ENCODE measurements at places on chromosomes 7 and 10.

GRCh38 chr7:80047856-80048459 is 86.7 kb upstream of the GNAI1 start:
- no peak for DNase-seq

DNA sequence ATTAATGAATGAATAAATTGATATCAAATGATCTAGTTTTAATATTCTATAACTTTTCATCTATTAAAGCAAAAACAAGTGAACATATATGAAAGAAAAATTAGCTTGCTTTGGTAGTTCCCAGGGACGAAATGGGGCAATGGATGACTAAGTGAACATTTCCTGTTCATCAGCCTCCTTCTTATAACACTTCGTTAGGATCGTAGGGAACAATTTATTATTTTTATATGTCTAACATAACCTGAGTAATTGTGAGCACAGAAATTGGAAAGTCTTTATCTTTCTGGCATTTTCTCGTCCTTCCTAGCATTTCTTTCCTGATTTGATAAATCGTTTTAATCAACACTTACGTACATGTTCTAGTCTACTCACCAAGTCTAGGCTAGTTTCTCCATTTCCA is 59.1 kb upstream of the PPP1R3C start:
- no peak for DNase-seq

DNA sequence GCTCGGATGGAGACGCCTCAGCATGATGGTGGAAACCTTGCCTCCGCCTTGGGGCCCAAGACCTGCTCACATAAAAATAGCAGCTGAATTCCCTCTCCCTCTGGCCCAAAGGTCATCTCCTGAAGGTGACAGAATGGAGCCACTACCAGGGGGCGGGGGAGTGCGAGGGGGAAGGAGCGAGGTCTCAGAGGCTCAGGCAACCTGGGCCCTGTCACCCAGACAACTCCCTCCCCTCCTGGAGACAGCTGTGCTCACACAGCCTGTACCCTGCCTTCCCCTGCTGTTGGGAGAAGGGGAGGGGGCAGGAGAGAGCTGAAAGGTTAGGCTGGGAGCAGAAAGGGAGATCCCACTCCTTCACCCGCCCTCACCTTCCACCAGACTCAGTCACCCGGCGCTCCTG is 173.0 kb upstream of the RHEB start:
- DNase-seq: no peak

- no peak for DNase-seq
Observed at GRCh38 chr10:30284865-30285594, 64.0 kb downstream of the MTPAP start.

DNA sequence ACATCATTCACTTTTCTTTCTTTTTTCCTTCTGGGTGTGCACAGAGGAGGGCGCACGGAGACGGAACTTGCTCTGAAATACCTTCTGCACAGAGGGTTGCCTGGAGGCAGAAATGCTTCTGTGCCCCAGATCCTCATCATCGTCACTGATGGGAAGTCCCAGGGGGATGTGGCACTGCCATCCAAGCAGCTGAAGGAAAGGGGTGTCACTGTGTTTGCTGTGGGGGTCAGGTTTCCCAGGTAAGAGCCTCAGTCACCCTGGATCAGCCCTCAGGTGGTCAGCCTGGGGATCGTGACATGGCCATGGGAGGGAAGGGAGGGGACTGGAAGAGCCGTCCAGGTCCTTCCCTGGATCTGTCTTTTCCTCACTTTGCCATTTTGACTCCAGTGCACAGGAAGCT is 33.6 kb downstream of the VWA2 start:
- no peak for DNase-seq

DNA sequence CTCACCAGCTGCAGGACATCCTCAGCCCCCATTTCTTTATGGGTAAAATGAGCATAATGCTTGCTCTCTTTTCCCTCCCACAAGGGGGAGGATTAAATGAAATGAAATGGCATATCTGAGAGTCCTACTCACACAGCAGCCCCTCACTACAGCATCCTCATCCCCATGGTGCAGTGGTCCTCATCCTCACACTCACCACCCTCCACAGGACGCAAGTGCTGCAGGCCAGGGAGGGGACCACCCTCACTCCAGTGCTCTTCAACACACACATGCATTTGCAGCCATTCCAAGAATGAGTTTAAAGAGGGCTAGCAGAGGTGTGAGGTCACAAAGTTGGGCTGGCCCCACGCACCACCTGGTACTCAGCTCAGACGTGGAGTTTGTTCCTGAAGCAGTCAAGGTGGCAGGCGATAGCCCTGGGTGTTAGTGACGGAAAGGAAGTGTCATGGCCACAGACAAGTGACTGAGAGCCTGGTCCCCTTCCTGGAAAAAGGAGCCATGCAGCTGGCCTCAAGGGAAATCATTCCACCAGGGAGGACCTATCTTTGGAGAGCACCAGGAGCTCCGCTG is 234.0 kb downstream of the TNS3 start:
- no peak for DNase-seq

GRCh38 chr7:26663874-26664273 is 200.5 kb downstream of the SKAP2 start:
- DNase-seq: no peak

- no peak for DNase-seq
Observed at GRCh38 chr7:129676017-129676897, 64.7 kb downstream of the NRF1 start.

DNA sequence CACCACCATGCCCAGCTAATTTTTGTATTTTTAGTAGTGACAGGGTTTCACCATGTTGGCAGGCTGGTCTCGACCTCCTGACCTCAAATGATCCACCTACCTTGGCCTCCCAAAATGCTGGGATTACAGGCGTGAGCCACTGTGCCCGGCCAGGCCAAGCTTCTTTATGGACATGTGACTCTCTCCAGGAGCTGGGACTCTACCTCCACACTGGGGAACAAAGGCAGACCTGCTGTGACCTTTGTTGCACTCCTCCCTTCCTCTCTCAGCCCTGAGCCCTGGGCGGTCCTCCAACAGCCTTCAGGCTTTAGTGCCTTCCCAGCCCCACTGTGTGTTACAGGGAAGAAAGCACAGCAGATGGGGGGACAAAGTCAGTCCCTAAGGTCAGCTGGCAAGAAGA is 55.0 kb upstream of the DUSP5 start:
- no peak for DNase-seq

DNA sequence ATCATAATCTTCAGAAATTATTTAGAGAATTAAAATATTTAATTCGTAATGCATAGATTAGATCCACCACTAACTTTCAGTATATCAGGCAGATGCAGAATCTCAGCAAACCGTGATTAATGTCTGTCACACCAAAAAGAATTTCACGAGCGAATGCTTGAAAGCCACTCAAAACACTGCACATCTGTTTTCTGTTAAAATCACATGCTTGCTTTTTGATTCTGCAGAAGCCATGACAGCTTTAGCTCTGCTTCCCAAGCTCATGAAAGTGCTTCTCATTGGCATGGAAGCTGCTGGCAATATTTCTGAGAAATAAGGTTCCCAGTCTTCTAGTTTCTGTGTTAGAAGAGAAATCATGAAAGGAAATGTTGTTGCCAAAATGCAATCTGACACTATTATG is 837.8 kb upstream of the LRRN3 start:
- no peak for DNase-seq

GRCh38 chr7:37320140-37320847 is 128.4 kb downstream of the ELMO1 start:
- DNase-seq: no peak

GRCh38 chr7:91543646-91544045 is 279.4 kb downstream of the FZD1 start:
- DNase-seq: no peak

DNA sequence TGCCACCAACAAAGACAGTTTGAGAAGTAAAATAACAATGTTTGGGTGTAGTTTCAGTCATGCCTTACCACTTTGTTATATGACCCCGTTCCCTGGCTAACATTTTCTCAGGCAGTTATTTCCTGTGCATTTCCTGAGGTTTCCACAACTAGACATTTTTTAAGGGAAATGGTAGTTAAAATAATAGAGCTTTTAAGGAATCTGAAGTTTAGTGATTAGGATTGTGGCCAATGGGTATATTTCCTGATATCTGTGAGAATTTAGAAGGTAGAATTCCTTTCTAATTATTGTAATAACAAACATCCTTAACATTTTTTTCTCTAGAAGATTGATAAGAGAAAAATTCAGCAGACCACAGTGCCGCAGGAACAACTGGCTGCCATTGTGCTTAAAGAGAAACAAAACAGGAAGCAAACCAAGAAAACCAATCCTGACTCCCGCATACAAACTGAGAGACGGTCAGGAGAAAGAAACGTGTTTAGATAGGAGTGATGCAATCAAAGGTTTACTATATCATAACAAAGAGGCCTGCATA is 193.6 kb downstream of the MBL2 start:
- no peak for DNase-seq

DNA sequence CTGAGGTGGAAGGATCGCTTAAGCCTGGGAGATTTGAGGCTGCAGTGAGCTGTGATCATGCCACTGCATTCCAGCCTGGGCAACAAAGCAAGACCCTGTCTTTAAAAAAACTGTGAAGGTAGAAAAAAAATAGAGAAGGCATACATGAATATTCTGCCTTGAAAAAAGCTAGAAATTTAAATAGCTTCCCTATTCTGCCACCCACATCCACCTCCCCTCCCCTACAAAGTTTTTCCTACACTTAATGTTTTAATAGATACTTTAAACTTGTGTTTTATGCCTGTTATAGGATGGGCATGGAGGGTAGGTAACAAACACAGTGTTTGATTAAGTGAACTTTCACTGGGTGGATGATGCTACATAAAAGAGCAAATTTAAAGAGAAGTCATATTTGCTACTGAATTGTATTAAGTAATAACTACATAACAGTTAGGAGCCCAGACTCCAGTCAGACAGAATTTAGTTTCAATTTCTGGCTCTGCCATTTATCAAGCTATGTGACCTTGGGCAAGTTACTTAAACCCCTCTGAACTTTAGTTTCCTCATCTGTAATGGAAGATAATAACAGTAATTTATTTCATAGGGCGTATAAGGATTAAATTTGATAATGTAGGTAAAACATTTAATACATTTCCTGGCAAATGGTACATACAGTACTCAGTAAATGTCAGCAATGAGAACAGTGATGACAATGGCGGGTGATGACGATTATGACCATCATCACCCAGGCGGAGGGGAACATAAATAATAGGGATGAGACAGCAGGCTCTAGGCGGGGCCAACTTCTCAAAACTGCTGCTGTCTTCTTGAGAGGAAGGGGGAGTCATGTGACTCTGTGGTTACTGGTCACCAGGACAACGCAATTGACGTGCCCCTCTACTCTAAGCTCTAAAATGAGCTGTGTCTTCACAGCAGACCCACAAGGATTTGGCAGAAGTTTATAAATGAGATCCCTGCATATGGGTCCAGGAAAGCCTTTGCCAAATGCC is 15.8 kb downstream of the DNMBP start:
- DNase-seq: peak; percentile 24

DNA sequence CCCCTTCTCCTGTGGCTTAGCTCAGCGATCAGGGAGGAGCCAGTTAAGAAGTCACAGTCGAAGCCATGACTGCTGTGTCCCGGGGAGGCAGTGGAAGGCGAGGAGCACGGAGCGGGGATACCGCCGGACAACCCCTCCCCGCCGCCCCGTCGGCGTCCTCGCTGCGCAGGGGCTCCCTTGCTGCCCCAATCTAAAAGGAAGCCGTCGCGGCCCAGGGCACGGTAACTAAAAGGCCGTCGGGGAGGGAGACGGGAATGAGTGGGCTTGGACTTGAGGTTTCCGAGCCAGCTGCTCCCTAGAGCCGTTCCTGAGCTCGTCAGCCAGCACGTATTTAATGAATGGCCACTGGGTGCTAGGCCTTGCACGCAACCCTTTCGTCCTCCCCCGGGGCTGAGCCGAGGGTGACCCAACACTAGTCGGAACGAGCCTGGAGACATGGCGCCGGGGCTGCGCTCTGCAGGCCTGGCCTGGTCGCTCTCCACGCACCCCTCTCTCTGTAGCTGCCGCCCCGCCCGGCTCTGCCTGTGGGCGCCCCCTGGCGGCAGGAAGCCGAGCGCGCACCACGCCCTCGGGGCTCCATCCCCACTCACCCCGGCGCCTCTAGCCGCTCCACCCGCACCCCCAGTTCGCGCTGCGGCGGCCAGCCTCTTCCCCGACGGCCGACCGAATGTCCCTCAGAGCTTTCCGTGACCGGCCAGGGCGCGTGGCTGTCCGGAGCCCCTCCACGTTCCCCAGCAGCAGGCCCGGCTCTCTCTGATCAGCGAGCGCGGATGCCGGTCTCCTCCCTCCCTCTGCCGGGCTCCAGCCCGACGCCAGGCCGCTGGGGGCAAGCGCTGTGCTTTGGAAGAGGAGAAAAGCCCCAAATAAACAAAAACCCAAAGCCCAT is 29.3 kb upstream of the KCNK18 start:
- DNase-seq: no peak

GRCh38 chr10:78867555-78867939 is 201.2 kb upstream of the ZMIZ1 start:
- DNase-seq: no peak

DNA sequence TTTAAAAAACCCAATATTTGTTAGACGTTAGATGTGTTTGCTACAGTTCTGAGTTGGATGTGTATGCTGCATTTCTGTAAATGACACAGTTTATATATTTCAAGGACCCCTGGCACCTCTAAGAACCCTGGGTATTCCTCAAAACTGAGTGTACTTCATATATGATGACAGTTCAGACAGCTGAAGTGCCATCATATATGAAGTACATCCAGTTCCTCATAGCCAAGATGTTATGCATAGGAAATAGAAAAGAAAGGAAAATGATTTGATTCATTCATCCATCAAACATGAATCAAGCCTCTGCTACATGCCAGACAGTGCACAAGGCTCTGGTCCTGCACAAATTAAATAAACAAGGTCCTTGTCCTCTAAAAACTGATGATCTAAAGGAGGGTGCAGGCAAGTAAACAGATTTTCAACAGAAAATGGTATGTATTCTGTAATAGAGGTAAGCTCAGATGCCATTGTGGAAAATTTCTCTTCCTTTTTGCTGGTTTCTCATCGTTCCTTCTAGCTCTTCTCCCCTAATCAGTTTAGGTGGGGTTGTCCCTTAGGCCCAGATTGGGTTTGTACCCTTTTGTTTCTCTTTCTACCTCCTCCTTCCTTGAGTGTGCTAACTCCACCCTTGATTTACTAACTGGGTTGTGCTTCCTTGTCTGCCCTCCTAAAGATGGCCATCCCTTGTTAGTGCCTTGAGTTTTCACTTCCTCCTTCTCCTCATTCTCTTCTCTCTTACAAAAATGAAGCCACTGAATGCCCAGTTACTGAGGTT is 25.3 kb upstream of the SMIM30 start:
- DNase-seq: no peak

GRCh38 chr10:48681740-48682139 is 2.9 kb upstream of the WDFY4 start:
- no peak for DNase-seq

DNA sequence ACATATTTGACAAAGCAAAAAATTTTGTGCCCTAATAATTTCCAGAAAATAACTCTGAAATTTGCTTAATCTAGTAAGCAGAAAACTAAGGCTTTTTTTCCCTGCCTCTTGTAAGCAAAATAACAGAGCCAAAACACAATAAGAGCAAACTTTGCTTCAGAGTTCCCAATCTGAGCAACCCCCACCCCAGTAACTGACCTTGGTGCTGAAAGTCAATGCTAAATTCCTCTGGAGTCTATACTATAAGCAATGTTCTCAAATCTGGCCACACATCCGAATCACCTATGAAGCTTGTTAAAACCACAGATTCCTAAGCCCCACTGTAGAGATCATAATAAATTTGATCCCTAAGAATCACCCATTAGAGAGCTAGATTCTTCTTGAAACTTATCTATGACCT is 150.5 kb downstream of the ELAPOR2 start:
- DNase-seq: no peak

Data from stimulated activated CD8-positive, alpha-beta memory T cell treated with anti-CD3 and anti-CD28 coated beads, Interleukin-7, amount 100 ng/mL, for 1 hour (primary cell).